NCI-H345 (cell line): ENCODE measurements at places on chromosomes 3 and 15.

GRCh38 chr3:195147649-195148080 lies 123.3 kb downstream of the XXYLT1 start:
- DNase-seq, result no peak

DNA sequence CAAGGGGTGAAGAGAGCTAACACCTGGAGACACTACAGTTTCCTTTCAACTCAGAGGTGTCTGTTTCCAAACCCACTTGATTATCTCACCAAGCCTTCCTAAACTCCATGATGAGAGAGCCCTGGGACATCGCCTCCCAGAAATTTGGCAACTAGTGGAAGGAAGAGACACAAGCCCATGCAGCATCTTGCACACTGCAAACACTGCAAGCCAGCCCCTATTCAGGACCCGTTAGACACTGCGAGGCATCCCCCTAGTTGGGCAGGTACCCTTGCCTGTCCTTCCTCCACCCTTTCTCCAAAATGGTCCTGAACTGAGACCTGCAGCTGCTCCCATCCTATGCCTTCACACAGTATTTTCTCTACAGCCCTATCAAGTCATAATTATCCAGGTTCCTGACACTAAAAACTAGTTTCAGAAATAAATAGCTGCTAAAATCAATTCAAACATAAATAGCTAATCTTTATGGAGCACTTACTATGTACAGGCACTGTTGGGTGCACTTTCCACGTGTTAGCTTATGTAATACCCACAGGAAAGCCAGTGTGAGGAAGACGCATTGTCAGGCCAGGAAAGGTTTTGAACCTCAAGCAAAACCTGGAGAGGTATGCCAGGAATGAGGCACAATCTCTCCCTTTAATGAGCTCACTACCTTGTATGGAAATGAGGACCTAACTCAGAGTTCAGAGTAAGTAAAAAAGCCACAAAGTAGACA lies 2.8 kb downstream of the MAGI1 start:
- no peak for DNase-seq

DNA sequence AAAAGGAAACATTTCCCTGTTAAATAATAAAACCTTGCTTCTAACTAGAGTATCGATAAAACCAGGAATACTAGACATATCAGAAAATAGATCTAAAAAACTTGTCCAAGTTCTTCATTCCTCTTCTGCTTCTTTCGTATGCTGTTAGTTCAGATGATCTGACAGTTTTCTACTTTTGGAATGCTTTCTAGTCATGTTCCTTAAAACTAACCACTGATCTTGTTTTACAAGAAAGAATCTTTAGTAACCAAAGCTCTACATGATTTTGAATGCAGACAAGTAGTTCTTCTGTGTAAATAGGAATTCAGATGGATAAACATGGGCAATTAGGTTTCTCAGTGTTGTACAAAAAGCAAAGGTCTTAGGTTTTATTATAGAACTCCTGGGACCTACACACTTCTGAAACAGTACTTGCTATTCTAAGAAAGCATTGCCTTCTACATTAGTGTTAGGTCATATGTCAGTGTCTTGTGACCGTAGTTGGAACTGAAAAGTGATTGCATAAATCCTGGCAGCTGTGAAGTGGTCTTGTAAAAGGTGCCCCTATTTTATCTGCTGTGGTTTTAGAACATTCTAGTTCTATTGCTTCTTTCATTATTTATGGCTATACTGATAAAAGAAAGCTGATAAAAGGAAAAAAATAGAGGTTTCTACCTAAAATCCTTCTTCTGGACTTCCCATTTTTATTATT lies 40.7 kb downstream of the SNRK start:
- DNase-seq, result no peak

DNA sequence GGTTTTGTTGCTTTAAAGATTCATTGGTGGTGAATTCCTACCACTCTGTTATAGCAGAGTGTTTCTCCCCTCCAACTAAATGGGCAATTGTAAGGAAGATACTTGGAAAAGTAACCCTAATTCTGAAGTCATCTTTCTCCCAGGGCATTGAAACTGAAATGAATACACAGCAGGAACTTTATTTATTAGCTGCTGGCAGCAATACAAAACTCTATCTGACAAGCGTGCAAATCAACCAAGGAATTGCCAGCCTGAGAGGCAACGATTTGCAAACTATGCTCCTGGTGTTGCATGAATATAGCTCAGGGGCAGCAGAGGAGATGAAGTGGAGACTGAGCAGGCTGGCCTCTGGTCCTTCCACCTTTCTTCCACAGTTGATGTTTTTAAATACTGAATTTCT lies 48.9 kb downstream of the CD200R1 start:
- no peak for DNase-seq

DNA sequence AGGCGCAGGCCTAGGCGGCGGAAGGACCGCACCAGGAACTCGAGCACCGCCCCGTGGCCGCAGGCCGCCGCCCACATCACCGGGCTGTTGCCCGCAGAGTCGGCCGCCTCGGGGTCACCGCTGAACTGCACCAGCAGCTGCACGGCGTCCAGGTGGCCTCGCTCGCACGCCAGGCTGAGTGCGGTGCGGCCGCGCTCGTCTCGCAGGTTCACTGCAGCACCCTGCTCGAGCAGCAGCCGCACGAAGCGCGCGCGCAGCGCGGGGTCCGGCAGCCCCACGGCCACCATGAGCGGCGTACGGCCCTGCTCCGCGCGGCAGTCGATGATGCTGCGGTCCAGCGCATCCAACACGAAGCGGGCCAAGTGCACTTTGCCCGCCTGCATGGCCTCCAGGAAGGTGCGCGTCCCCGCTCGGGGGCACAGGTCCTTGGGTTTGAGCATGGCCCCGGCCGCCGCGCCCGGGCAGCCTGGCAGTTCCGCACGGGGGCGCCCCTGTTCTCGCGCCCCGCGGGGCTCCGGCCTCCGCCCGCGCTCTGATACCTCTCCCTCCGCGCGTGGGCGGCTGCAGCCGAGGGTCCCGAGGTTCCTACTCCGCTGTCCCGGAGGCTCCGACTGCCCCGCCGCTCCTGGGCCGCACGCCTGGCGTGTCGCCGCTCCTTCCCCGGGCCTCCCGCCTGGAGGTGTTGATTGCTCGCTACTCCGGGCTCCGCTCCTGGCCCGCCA lies 556 bp downstream of the ANKRD63 start:
- no peak for DNase-seq

DNA sequence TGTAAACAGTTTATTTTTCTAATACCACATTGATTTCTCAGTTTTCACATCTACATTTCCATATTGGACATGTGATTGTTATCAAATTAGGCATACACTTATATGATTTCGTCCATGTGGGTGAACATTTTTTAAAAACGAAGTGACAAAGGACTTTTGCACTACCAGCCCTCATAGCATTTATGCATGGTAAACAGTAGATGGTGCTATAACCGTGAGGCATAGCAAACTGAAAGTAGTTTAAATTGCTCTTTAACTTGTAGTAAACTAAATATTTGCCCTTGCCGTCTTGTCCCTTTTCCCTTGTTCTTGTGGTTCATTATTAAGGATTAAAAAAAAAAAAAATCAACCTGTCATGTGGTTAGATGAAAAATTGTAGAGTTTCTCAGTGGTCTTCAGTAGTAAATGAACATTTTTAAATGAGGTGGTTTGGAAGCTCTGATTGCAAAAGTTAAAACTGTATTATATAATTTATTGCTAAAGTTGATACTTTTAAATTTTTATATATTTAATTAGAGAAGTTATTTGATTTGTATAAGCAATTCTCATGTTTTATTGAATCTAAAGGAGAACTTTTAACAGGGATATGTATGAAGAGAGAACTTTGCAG lies 24.0 kb downstream of the STX19 start:
- no peak for DNase-seq

- no peak for DNase-seq
Measured at GRCh38 chr15:74175271-74176191, 2.0 kb downstream of the ISLR start.
